ENCODE measurements at places on chromosomes 2 and 18.

- DNase-seq, result peak; percentile 77
Observed at GRCh38 chr2:219576505-219577388, 4.6 kb downstream of the INHA start.

- peak; percentile 7 for DNase-seq
Observed at GRCh38 chr2:97741251-97741650, 27.9 kb downstream of the ZAP70 start.

DNA sequence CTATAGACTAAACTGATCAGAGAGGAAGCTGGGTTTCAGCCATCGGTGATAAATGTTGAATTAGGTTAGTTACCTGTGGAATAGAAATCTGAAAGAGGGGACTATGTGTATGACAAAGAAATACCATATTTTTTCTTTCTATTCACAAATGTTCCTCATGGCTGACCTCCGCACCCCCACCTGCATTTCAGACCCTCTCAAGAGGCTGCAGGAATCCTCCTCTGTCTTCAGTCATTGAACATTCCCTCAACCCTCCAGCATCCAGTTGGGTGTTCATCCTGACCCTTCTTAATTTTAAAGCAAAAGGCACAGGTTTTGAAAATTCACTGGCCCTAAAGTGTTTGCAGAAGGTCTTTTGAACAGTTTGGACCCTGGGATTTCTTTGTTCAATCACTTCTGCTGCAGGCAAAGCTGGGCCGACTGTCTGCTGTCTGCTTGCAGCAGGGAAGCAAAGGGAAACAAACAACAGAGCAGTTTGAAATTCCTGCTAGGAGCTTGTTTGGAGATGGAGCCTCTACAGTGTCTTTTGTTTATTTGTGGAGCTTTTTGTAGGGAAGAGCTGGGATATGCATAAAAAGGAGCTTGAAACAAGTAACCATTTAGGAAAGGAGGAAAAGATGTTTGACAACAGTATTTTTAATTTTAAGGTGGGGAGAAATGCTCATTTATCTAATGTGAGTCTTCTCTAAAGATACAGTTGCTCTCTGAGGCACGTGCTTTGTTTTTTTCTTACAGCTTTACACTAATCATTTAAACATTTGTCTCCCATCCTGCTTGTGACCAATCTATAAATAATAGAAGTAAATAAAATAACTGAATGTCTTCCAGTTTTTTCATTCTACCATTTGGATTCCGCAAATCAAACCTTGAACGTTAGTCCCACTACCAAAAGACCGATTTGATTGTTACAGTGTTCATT is 213.3 kb upstream of the MMADHC start:
- DNase-seq, result no peak

DNA sequence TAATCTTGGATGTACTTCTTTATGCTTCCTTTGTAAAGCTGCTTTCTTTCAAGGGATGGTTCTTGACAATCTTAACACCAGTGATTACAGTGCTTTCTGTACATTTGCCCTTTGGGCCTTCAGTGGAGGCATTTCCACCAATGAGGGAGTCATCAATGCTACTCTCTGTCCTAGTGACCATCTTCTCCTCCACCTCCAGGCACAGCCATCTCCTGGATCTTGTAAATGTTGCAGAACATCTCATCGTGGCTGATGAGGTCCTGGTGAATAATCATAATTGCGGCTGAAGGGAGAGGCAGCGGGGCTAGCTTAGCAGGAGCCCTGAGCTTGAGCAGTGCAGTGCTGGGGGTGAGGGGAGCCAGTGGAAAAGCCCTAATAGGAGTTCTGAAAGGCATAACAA is 32.5 kb downstream of the IDH1 start:
- DNase-seq, result no peak

DNA sequence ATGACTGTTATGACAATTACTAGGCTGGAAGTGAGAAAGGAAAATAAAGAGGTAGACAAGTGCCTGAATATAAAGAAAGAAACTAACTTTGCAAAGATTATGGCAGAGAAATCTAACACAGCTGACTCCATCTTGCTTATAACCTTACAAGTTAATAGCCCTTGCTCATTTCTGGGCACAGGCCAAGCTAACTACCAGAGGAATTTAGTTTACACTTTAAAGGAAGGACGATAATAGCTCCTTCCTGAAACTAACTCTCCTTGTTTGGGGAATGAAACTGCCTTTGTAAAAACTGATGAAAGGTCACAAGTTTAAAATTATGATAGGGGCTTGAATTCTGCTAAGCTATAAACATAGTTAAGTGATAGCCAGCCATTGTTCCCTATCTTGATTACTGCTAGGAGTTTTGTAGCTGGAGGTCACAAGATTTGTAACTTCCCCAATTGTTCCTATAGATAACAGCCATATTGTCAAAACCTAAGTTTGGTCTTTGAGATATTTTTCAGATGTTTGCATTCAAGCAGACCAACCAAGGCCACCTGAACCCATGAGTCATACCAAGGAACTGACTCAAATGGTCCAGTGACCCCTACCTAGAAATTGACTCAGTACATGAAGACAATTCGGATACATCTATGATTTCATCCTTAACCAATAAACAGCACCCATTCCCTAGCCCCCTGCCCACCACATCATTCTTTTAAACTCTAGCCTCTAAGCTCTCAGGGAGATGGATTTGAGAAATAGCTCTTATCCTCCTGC is 209.2 kb upstream of the LRATD1 start:
- no peak for DNase-seq

GRCh38 chr2:143357966-143358365 is 228.7 kb downstream of the ARHGAP15 start:
- peak; percentile 19 for DNase-seq

- DNase-seq, result no peak
Observed at GRCh38 chr18:73514449-73514848, 633.2 kb downstream of the FBXO15 start.

DNA sequence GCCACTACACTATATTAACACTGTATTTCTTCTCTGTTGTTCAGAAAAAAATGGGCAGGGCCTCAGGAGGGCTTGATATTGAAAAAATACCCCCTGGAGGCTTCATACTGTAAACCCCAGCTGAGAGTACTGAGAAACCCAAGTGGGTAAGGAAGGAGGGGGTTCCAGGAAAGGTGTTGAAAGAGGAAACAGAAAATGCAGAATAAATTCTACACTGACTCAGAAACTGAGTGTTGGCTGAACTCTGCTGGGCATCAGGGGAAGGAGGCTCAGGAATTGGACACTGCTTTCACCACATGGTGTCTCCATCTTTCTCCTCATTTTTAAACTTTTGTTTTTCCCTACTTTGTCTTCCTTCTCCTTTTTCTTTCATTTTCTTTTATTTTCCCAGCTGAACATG is 253.7 kb downstream of the DYM start:
- DNase-seq, result no peak

GRCh38 chr2:176111309-176111663 is 4.2 kb downstream of the HOXD11 start:
- DNase-seq, result peak; percentile 83

Data from right hindlimb (tissue), 1 donor.